Small intestine (tissue), 16 donors: ENCODE measurements at places on chromosomes 5 and 9.

GRCh38 chr5:115952588-115952987 is 9.7 kb upstream of the LVRN start:
- DNase-seq: no peak

GRCh38 chr5:5795074-5795771 is 372.7 kb downstream of the ICE1 start:
- no peak for DNase-seq

- peak; percentile 7 for DNase-seq
These were observed 946.0 kb downstream of the NR2F1-AS1 start for GRCh38 chr5:92635001-92635461.

- peak; percentile 14 for DNase-seq
These were observed 33.9 kb downstream of the PSMB7 start for GRCh38 chr9:124381170-124381945.

DNA sequence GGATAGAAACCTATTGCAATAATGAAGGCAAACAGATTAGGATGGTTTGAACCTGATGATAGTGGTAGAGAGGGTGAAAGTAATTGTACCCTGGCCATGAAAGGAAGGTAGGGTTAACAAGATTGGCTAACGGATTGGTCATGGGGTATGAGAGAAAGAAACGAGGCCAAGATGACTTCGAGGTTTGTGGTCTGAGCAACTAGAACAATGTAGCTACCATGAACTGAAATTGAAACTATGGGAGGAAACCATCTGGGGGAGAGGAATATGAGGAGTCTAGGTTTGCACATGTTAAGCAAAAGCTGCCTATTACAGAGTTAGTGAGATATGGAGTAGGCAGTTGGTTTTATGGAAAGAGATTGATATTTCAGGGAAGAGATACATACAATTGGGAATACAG is 406.0 kb downstream of the PRELID2 start:
- DNase-seq: no peak

GRCh38 chr5:32733590-32734340 is 22.6 kb downstream of the NPR3 start:
- DNase-seq: no peak

- DNase-seq: peak; percentile 79
These were observed 70.7 kb upstream of the GNE start for GRCh38 chr9:36328798-36329411.

- no peak for DNase-seq
These were observed 155.0 kb downstream of the PBX3 start for GRCh38 chr9:125902214-125902613.

DNA sequence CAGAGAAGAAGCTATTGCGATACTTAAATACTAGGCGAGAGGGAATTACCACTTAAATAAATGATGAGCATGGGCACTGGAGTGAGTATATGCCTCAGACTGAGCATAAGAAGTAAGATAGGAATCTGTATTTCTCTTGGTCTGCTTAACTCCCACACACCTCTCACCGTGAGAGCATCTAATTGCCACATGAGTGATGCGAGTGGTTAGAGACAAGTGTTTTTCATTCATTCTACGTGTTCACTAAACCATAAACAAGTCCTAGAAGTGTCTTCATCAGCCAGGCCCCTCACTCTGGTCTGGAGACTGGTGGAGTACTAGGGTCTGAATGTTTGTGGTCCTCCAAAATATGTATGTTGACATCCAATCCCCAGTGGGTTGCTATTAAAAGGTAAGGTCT is 150.2 kb upstream of the SLC12A2 start:
- no peak for DNase-seq

GRCh38 chr5:64140018-64140417 is 25.6 kb upstream of the RNF180 start:
- DNase-seq: no peak

- DNase-seq: no peak
These were observed 189.0 kb upstream of the MEF2C start for GRCh38 chr5:89071941-89072331.

- DNase-seq: no peak
These were observed 183.9 kb upstream of the SH3GL2 start for GRCh38 chr9:17394881-17395510.

- no peak for DNase-seq
These were observed 2.8 kb upstream of the CTNNAL1 start for GRCh38 chr9:109016132-109016531.

DNA sequence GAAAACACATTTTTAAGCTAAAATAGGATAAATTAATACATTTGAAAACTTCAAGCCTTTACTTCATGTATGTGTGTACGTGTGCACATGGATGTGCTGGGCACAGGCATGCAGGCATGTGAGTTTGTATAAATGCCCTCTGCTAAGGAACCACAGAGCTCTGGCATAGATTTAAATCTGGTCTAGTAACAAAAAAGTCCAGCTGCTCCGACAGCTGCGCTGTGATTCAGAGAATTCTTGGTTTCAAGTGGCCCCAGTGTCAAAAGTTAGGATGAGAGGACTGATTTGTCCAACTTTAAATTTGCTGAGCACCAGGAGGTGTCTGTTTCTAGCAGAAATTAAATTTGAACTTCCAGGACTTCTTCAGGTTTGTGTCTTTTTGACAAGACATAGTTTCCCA is 203.7 kb upstream of the TUT7 start:
- no peak for DNase-seq

DNA sequence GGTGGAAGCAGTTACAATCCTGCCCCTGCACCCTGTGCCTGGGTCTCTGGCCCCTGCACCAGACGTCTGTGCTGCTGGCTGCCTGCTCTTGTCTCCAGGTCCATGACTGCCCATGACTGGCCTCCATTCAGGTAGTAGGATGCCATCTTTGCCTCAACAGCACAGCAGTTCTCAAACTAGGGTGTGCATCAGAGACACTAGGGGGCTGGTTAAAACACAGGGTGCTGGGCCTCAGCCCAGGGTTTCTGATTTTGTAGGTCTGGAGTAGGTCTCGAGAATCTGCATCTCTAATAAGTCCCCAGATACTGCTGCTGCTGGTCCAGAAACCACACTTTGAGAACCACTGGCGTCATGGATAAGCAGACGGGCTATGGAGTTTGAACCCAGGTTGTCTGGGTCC is 24.0 kb downstream of the COL15A1 start:
- no peak for DNase-seq

DNA sequence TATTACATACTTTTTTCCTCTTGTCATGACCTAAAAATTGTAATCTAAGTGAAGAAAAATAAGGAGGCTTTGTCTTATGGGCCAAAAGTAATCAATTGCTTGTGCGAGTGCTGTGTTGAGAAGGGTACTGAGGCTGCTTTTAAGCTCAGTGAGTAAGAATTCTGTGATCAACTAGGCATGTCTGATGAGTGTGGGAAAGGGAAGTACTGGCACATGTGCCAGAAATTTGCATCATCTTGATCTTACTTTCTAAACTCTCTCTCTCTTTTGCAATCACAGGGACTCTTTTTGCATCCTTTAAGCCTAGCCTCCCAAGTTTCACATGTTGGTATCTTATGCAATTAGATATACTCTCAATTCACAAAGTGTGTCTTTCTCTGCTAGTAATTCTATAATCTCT is 329.9 kb downstream of the KIF4B start:
- no peak for DNase-seq

DNA sequence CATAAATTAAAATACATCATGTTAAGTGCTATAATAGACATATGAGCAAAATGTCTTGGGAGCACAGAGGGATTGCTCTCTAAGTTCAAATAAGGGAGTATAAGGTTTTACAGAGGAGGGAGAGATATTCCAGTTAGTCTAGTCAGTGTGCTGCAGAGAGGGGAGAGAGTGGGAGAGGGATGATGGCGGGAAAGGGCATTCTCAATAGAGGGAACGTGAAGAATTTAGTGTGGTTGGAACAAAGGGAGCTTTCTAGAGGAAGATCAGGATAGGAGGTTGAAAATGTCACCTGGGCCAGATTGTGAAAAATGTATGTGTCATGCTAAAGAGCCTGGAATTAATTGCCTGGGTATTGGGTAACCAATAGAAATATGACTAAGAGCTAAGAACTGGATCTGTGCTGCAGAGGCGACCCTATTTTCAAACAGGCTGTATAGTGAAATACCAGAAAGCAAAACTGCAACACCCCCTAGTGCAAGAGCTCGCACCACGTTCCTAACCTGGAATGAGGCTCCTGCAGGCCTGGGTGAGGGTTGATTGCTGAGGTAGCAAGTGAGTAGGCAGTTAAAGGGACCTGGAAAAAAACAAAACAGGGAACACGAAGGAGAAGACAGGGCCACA is 791.8 kb upstream of the C9orf72 start:
- no peak for DNase-seq

GRCh38 chr9:3760031-3760430 is 234.2 kb upstream of the RFX3 start:
- DNase-seq: no peak

- peak; percentile 91 for DNase-seq
These were observed at the start of gene RALGDS for GRCh38 chr9:133121198-133121914. Gene RALGDS (minus strand): TSS chr9:133121240. CDS start chr9:133121154, 86 bp downstream.

- no peak for DNase-seq
These were observed 82.4 kb upstream of the TNFAIP8 start for GRCh38 chr5:119273391-119273839.

DNA sequence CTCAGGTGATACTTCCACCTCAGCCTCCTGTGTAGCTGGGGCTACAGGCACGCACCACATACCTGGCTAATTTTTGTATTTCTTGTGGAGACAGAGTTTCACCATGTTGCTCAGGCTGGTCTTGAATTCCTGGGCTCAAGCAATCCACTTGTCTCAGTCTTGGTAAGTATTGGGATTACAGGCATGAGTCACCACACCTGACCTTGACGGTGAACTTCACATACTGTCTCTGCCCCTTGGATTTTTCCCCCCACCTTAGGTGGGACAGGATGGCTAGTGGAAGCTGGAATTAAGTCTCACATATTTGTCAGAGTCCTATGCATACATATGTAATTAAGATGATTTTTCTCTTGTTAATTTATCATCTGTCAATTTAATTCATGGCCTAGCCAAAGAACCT is 20.9 kb upstream of the RFK start:
- DNase-seq: no peak

- no peak for DNase-seq
These were observed 101.4 kb downstream of the LHFPL2 start for GRCh38 chr5:78547183-78547582.

DNA sequence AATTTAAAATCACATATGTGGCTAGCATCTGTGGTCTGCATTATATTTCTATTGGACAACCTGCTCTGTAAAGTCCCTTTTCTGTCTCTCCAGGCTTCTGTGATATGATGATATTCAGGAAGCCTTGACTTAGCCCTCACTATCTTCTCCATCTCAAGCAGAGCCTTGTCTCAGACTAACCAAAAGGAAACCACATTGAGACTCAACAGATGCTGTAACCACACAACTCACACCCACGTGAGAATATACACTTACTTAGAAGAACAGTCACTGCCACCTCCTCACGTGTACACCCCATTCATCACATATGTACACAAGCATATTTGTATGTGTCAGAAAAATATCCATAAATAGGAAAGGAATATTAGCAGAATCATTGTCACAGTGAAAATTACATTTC is 33.6 kb downstream of the HTR4 start:
- DNase-seq: no peak

GRCh38 chr5:172096207-172096940 is 89.9 kb upstream of the FBXW11 start:
- DNase-seq: no peak

- no peak for DNase-seq
These were observed 398 bp upstream of the BASP1 start for GRCh38 chr5:17216974-17217492.

GRCh38 chr5:6362846-6363245 is 15.5 kb downstream of the MED10 start:
- no peak for DNase-seq

GRCh38 chr9:111074395-111074794 is 36.1 kb upstream of the LPAR1 start:
- DNase-seq: no peak

GRCh38 chr5:6872441-6873160 is 159.4 kb downstream of the TENT4A start:
- DNase-seq: peak; percentile 17

DNA sequence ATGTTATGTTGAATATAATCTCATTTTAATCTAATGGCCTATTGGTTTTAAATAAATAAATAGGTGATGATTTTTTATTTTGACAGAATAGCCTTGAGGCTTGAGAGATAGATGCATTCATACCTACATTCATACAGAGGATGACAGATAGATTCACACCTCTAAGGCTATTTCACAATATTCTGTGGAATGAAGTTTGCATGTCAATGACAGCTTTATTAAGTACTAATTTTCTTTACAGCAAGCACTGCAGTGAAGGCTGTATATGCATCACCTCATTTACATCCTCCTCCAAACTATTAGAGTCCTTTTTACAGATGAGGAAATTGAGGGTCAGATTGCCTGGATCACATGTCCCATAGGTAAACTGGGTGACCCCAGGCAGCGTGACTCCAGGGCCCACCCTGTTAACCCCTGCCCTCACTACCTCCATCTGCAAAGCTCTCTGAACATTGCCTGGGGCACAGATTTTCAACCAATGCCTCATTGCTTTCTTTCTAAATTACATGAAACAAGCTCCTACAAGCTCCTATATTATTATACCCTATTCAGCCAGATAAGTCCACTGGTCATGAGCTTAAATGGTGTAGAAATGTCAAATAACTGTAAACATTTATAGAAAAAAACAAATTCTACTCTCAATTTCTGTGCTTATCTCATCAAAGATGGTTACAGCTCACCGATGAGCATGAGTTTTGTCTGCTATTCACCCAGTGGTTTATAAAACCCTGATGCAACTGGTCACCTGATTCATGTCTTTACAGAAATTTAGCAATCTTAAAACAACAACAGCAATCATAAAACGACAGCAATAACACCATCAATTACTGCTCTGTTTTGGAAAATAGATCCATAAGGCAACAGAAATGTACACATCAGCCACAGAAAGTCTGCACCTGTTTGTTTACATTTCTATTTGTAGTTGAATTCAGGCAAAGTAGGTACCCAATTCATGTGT is 338.0 kb downstream of the NSG2 start:
- no peak for DNase-seq

DNA sequence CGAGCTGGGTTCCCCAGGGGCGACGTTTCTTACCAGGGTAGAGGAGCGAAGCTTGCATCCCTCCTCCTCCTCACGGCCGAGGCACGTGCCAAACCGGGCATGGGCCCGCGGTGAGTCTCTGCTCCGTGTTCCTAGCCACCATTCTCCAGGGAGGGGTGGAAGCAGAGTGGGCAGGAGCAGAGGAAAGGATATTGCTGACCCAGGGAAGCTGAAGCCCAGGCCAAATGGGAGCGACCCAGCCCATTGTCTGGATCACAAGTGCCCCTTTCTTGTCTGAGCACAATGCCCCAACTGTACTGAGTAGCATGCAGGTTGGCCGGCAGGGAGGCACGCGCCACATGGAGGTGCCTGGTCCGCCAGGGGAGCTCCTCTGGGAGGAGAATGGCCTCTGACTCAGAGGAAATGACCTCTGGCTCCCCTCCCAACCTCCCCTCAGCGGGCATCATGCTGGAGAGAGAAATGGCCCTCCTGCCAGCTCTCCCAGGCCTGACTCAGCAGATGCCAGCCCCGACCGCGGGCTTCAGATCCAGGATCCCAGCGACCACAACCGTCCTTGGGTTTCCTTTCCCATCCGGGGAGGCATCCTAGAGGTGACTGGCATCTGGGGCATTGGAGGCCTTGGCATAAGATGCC is 1.1 kb downstream of the PRR7 start:
- DNase-seq: peak; percentile 42

GRCh38 chr9:117919538-117919937 is 215.3 kb downstream of the TLR4 start:
- DNase-seq: no peak
